ENCODE measurements at places on chromosomes 7 and 10.
A peak's percentile ranks its signal among the peaks of the same experiment; 100 is the strongest.

DNA sequence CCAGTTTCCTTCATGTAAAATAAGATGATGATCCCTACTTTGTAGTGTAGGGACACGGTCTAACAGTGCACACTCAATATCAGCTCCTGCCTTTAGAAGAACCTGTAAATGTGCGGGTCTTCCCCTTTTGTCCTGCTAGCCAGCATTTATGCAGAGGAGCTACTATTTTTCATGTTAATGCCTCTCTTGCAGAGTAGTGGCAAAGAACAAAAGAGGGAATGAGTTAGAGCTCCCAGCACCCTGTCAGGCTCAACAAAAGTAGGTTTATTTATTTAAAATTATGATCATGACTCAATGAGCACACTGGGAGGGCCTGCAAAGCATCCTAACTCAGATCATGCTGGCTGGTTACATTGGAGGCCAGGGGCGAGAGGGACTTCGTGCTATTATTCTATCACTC, 414.5 kb upstream of the COBL start:
- no peak overlapping the region for H3K4me3 ChIP-seq
- H3K4me1 ChIP-seq: no peaks in the 10 kb centered on the region
- peaks cover 4% of the 10 kb centered on the region for H3K36me3 ChIP-seq
- no peaks in the 10 kb centered on the region for H3K27me3 ChIP-seq

GRCh38 chr10:132712291-132712690, 73.7 kb downstream of the NKX6-2 start:
- peaks cover 3% of the 10 kb centered on the region for H3K4me1 ChIP-seq
- peaks cover 12% of the 10 kb centered on the region for H3K36me3 ChIP-seq
- H3K27ac ChIP-seq: no peak overlapping the region
- DNase-seq: no peak
- peak overlapping the region; percentile 50 for H3K4me3 ChIP-seq

GRCh38 chr7:136956671-136957070, 88.2 kb downstream of the CHRM2 start:
- no peaks in the 10 kb centered on the region for H3K36me3 ChIP-seq
- no peak overlapping the region for H3K4me3 ChIP-seq
- H3K27me3 ChIP-seq: no peaks in the 10 kb centered on the region
- H3K4me1 ChIP-seq: no peaks in the 10 kb centered on the region
- DNase-seq: no peak

- H3K4me1 ChIP-seq: no peaks in the 10 kb centered on the region
- H3K36me3 ChIP-seq: no peaks in the 10 kb centered on the region
- no peak overlapping the region for H3K4me3 ChIP-seq
These were observed 19.6 kb downstream of the ASAH2 start for GRCh38 chr10:50231515-50232260.

GRCh38 chr10:59463909-59464308, 101.6 kb upstream of the FAM13C start:
- no peaks in the 10 kb centered on the region for H3K27me3 ChIP-seq
- H3K4me3 ChIP-seq: no peak overlapping the region
- H3K36me3 ChIP-seq: no peaks in the 10 kb centered on the region
- no peak for DNase-seq
- H3K4me1 ChIP-seq: peaks cover 4% of the 10 kb centered on the region
- no peak overlapping the region for H3K27ac ChIP-seq

DNA sequence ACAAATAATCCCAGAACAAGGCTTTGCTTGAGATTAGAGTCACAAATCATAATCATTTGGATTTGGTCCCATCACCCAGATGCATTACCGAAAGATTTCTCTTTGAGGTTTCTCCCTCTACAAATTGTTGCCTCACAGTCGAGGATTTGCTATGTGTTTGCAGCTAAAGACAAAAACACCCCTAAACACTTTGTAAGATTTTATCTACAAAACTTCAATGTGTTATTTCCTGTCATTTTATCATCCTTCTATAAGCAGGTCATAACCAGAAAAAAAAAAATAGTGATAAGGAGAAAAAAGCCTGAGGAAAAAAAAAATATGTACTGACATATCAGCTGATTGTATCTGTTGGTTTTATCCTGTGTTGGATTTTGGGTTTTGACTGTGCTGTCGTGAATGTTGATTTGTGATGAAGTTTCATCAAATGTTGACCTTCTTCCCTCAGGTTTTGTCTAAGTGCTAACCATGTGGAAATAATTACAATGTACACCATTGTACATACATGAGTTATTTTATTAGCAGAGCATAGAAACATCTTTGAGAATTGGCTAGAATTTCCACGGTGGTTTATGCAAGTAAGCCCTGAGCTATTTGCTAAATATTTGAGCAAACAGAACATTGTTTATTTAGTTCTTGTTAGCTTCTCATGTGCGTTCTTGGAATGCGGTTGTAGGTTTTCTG, 274.4 kb downstream of the NEBL start:
- DNase-seq: no peak
- no peaks in the 10 kb centered on the region for H3K36me3 ChIP-seq
- H3K4me3 ChIP-seq: no peak overlapping the region
- no peaks in the 10 kb centered on the region for H3K27me3 ChIP-seq

GRCh38 chr7:33714208-33714607, 191.1 kb upstream of the BMPER start:
- no peak for DNase-seq
- H3K27me3 ChIP-seq: peaks cover 16% of the 10 kb centered on the region
- peaks cover 16% of the 10 kb centered on the region for H3K4me1 ChIP-seq
- no peak overlapping the region for H3K27ac ChIP-seq
- H3K36me3 ChIP-seq: peaks cover 3% of the 10 kb centered on the region
- H3K4me3 ChIP-seq: no peak overlapping the region

- H3K27me3 ChIP-seq: peaks cover 20% of the 10 kb centered on the region
- no peaks in the 10 kb centered on the region for H3K36me3 ChIP-seq
- no peaks in the 10 kb centered on the region for H3K4me1 ChIP-seq
- no peak for DNase-seq
- H3K27ac ChIP-seq: no peak overlapping the region
These were observed 49.7 kb upstream of the HECTD2 start for GRCh38 chr10:91360461-91360860.

- no peak overlapping the region for H3K4me3 ChIP-seq
- H3K4me1 ChIP-seq: no peaks in the 10 kb centered on the region
- H3K27ac ChIP-seq: no peak overlapping the region
- DNase-seq: no peak
These were observed 23.3 kb downstream of the ENKUR start for GRCh38 chr10:24992512-24993133.

DNA sequence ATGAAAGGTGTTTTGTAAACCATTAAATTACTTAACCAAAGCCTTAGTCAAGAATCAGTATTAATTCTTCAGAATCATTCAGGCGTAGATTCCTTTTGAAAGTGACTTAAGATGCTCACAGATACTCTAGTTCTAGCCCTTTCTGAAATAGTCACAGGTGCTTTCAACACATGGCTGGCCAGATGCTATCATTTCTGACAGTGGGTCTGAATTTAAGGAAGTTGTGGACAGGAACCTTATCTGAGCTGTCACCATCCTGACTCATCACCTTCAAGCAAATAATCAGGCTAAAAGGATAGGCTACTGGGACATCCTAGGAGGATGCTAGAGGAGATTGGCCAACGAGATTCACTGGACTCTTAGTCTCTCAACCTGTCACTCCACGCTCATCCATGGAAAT, 501.5 kb downstream of the LRMDA start:
- peaks cover 74% of the 10 kb centered on the region for H3K27me3 ChIP-seq
- H3K4me1 ChIP-seq: peaks cover 8% of the 10 kb centered on the region
- no peaks in the 10 kb centered on the region for H3K36me3 ChIP-seq
- no peak overlapping the region for H3K4me3 ChIP-seq
- H3K27ac ChIP-seq: no peak overlapping the region
- no peak for DNase-seq
